Stimulated activated CD8-positive, alpha-beta memory T cell treated with anti-CD3 and anti-CD28 coated beads, Interleukin-4, amount 100 ng/mL, for 1 hour (primary cell): ENCODE measurements at places on chromosomes 11 and 22.

- DNase-seq: no peak
Observed at GRCh38 chr11:110958216-110958615, 246.0 kb upstream of the ARHGAP20 start.

GRCh38 chr11:46235777-46236688, 41.4 kb upstream of the CREB3L1 start:
- DNase-seq: no peak

DNA sequence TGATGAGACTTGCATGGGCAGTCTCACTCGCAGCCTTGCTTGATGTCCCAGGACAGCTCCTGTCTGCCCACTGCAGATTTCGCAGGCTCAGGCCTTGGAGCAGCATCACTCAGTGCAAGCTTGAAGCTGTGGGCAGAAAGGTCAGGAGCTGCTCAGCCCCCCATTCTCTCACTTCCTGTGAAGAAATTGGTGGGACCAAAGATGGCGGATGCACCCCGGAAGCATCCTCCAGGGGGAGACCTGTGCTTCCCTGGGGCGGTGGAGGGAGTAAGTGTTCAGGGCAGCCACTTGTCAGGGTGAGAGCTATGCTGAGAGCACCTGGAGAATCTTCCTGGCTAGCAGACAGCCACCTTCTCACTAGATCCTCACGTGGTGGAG, 11.3 kb downstream of the PLAAT2 start:
- DNase-seq: no peak

- DNase-seq: no peak
Observed at GRCh38 chr11:35165030-35165422, 26.1 kb downstream of the CD44 start.

DNA sequence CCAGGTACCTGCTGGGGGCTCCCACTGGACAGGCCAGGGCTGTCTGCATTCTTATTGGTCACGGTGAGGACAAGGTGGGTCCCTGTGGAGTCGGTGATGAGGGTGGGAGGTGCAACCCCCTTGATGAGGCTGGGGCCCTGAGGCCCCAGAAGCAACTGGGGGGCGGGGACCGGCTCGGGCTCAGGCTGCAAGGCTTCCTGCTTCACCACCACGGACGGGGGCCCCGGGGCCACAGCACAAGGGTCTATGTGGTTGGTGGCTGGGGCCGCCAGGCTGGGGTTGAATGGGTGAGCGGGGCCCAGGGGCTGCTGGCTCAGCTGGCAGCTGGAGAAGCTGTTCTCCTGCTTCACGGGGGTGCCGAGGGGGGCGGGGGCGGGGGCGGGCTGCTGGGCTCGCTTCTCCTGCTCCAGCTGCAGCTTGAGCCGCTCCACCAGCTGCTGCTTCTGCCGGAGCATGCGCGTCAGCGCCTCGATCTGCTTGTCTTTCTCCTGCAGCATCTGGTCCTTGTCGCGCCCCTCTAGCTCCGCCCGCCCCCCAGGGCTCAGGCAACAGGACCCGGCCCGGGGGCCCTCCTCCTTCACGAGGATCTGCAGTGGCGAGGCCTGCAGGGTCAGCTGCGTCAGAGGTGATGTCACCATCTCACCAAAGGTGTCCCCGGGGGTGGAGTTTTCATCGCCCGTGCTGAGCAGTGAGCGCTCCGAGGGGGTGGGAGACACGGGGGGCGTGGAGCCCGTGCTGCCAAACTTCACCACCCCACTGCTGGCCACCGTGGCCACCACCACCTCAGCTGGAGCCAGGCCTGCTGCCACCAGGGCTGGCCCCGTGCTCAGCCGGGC, 48.2 kb downstream of the SGSM3 start:
- DNase-seq: no peak

- no peak for DNase-seq
Observed at GRCh38 chr22:50737728-50738648, at the start of gene ACR. Gene ACR, plus strand, starts transcription at chr22:50738204. Its CDS starts 32 bp downstream, at chr22:50738236.

GRCh38 chr22:24996420-24996952, 44.0 kb downstream of the KIAA1671 start:
- DNase-seq: no peak

- no peak for DNase-seq
Observed at GRCh38 chr11:64364911-64365310, 5.9 kb downstream of the RPS6KA4 start.

GRCh38 chr11:117625237-117625636, 171.8 kb downstream of the DSCAML1 start:
- DNase-seq: no peak

DNA sequence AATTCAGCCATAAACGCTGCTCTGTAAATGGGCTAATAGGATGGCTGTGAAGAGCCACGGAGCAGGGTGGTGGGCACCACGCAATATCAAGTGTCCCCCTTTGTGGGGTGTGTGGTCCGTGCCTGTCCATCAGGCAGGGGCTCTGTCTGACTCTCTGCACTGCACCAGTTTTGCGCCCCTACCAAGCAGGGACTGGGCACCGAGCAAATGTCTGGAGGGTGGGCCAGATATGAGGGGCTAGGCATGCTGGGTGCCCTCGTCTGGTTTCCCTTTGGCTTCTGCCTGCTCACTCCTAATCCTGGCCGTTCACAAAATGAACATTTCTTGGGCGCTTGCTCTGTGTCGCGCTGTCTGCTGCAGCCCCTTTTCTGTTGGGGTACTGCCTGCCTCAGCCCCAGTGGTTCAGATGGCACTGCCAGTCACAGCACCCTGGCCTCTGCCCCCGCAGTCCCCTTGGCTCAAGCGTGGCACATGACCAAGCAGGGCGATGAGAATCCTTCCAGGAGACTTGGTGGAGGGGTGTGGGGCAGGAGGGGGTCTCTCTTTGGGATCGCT, 37.1 kb upstream of the CELSR1 start:
- no peak for DNase-seq

- DNase-seq: no peak
Observed at GRCh38 chr11:108069947-108070346, 51.4 kb upstream of the ACAT1 start.

DNA sequence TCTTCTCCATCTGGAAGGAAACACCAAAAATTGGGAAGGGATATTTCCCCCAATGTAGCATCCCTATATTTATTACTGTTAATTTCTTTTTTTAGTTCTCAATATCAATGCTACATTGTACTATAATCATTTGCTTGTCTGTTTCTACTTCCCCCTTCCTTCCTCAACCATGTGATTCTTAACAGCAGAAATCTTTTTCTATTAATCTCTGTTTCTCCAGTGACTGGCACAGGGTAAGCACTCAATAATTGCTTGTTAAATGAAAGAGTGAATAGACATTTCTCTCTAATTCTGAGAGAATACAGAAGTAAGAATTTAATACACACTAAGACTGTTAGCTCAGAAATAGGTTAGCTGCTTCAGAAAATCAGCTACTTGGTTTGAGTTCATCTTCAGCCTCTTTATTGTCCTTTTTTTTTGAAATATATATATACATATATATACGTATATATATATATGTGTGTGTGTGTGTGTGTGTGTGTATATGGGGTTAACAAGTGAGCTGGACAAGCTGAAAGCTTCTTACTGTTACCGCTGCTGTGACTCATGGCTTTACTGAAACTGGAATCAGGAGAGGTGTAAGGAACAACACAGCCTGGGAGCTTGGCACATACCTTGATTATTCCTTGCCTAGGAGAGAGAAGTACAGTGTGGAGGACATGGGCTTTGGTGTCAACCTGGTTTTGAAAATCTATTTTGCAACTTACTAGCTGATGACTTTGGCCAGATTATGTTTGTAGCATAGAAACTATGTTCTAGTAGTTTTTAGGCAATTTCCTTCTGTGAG, 26.2 kb upstream of the PDE3B start:
- DNase-seq: no peak

- DNase-seq: no peak
Observed at GRCh38 chr22:43300891-43301676, 42.1 kb downstream of the SCUBE1 start.

DNA sequence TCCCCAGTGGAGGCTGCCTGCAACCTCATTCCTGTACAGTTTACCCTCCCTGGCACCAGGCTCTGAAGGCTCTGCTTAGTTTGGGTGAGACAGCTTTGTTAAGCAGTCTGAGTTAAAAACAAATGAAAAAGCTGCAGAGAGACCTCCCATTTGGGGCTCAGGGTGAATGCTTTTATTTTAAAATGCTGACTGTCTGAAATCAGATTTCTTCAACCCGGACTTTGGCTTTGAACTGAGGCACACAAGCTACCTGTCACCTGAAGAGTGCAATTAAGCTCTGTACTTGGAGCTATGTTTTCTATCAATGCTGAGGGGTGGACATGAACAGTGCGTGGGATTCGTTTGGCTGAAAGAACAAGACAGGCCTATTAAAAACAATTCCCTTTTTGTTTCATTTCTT, 217.5 kb upstream of the SORL1-AS1 start:
- DNase-seq: no peak

GRCh38 chr11:60922906-60923305, 1.4 kb upstream of the TMEM132A start:
- DNase-seq: no peak

- no peak for DNase-seq
Observed at GRCh38 chr11:105024394-105024793, 1.4 kb upstream of the CASP5 start.

- DNase-seq: no peak
Observed at GRCh38 chr11:112004389-112004788, 20.8 kb upstream of the DLAT start.

- no peak for DNase-seq
Observed at GRCh38 chr11:67490727-67491065, 7.9 kb downstream of the AIP start.

- DNase-seq: no peak
Observed at GRCh38 chr11:106983991-106984390, 34.3 kb downstream of the GUCY1A2 start.

- DNase-seq: no peak
Observed at GRCh38 chr22:16963189-16963945, 44.7 kb downstream of the GAB4 start.

GRCh38 chr11:57269571-57270021, 32.5 kb upstream of the APLNR start:
- no peak for DNase-seq

- DNase-seq: no peak
Observed at GRCh38 chr22:26681395-26681821, 24.0 kb downstream of the MIAT start.

- DNase-seq: no peak
Observed at GRCh38 chr11:962688-963087, 37.0 kb downstream of the AP2A2 start.

DNA sequence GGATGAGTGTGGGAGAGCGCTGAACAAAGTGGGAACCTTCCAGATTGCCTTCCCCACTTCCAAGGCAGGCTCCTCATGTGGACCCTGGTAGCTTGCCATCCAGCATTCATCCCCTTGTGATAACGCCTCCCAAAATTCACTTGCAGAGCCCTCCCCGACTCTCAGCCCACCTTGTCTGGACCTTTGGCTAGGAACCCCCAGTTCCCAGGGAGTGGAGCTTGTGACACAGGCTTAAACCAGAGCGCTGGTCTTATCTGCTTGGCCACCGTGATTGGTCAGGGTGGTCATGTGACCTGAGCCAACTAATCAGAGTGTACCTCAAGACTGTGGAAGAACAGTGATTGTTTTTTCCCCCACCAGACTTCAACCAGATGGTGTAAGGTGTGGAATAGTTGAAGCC, 9.6 kb upstream of the SLC35C1 start:
- no peak for DNase-seq

- DNase-seq: no peak
Observed at GRCh38 chr11:15970506-15971214, 385.7 kb downstream of the SOX6 start.
